Islet precursor cell (in vitro differentiated cells): ENCODE measurements at places on chromosomes 12 and 14.

- no peak for DNase-seq
These were observed 1.1 kb downstream of the ARHGAP5 start for GRCh38 chr14:32078023-32078857.

- DNase-seq: peak; percentile 58
These were observed 2.8 kb downstream of the ZFP36L1 start for GRCh38 chr14:68789821-68790643.

DNA sequence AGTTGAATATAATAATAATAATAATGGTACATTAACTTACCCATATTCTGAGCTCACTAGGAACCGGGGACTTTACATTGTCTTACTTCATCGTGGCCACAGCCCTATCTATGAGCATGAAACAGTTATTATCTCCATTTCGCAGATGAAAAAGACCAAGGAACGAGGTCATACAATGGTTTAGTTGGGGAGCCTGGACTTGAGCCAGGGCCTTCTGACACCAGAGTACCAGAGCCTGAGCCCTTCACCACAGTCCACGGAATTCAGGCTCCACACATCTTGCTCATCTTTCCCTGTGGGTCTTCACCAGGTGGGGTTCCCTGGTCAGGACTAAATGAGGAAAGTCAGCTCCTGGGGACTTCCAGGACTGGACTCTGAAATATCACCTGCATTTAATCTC, 31.3 kb upstream of the CMKLR1 start:
- no peak for DNase-seq

DNA sequence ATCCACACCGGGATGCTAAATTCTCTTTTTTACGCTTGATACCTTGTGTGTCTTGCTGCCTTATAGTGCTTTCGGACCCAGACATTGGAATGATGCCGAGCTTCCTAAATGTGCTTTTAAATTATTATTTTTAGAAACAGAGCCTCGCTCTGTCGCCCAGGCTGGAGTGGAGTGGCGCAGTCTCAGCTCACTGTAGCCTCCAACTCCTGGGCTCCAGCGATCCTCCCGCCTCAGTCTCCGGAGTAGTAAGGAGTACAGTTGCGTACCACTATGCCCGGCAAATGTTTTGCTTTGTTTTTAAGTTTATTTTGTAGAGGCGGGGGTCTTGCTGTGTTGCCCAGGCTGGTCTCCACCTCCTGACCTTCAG, 489 bp upstream of the EML5 start:
- DNase-seq: no peak

DNA sequence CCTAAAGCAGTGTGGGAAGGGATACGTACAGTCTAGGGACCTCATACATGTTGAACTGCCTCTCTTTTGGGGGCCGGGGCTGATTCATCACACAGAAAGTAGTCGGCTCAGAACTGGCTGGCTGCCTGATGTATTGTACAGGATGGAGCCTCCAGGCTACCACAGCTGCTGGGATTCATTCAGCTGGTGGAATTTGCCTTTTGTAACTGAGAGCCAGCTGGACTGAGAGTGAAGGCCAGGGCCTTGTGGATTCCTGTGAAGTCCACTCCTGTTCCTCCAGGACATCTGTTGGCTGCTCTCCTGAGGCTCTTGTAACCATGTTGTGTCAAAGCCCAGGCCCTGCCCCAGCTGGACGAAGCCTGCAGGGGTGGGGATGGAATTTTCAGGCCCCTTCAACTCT, 116.3 kb upstream of the PRICKLE1 start:
- DNase-seq: peak; percentile 87

GRCh38 chr14:34374998-34375740, 86.9 kb downstream of the SPTSSA start:
- DNase-seq: no peak

DNA sequence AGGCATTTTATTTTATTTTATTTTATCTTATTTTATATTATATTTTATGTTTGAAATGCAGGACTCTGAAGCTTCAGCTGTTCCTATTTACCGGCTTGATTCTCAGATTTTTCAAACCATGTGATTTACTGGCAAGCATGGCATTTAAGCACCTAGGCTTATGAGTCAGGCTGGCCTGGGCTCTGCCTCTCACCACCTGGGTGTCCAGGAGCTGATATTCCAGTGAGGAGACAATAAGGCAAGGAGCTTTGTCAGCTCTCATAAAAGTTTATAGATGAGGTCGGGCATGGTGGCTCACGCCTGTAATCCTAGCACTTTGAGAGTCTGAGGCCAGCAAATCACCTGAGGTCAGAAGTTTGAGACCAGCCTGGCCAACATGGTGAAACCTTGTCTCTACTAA, 2.1 kb downstream of the DAO start:
- DNase-seq: no peak

DNA sequence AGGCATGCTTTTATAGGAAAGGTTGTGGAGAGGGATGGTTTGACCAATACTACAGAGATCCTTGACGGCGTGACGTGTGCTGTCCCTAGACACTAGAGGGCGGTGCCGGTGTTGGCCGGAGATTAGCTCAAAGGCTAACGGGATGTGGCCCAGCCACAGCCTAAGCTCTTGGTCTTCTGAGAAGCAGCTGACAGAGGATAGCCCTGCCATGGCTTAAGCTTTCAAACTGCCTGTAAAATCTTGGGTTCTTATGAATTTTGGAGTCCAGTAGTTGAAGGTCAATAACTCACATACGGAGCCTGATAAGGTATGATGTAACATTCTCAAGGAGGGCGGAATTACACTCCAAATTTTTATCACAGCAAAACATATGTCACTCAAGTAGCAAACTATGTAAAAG, 515.7 kb upstream of the ATXN7L3B start:
- DNase-seq: peak; percentile 95

- DNase-seq: peak; percentile 63
These were observed 447.6 kb upstream of the CCDC196 start for GRCh38 chr14:66038618-66039017.
